ENCODE measurements at places on chromosomes 11 and 22.

GRCh38 chr11:65386307-65387140, at the start of gene FRMD8:
TSS of gene FRMD8 (plus strand) at chr11:65386637. CDS start at chr11:65387037, 400 bp downstream.
- peak within 1 kb of the TSS; percentile 83 for H3K4me3 ChIP-seq
- peaks cover 25% of the 10 kb centered on the region for H3K4me1 ChIP-seq
- H3K27ac ChIP-seq = peak within 1 kb of the TSS; percentile 64
- no peaks in the 10 kb centered on the region for H3K27me3 ChIP-seq

- no peak overlapping the region for H3K4me3 ChIP-seq
- no peak for DNase-seq
- H3K27me3 ChIP-seq = peaks cover 19% of the 10 kb centered on the region
- peaks cover 2% of the 10 kb centered on the region for H3K4me1 ChIP-seq
- no peak overlapping the region for H3K27ac ChIP-seq
- peaks cover 3% of the 10 kb centered on the region for H3K36me3 ChIP-seq
Observed at GRCh38 chr11:67700141-67700540, 25.7 kb upstream of the ALDH3B2 start.

- no peaks in the 10 kb centered on the region for H3K4me1 ChIP-seq
- no peaks in the 10 kb centered on the region for H3K36me3 ChIP-seq
- no peak overlapping the region for H3K4me3 ChIP-seq
- no peak overlapping the region for H3K27ac ChIP-seq
- peaks cover 4% of the 10 kb centered on the region for H3K27me3 ChIP-seq
Observed at GRCh38 chr11:71330349-71330748, 78.0 kb upstream of the SHANK2 start.

- no peaks in the 10 kb centered on the region for H3K4me1 ChIP-seq
- no peaks in the 10 kb centered on the region for H3K27me3 ChIP-seq
- no peaks in the 10 kb centered on the region for H3K36me3 ChIP-seq
Observed at GRCh38 chr11:43053638-43054412, 258.0 kb upstream of the API5 start.

DNA sequence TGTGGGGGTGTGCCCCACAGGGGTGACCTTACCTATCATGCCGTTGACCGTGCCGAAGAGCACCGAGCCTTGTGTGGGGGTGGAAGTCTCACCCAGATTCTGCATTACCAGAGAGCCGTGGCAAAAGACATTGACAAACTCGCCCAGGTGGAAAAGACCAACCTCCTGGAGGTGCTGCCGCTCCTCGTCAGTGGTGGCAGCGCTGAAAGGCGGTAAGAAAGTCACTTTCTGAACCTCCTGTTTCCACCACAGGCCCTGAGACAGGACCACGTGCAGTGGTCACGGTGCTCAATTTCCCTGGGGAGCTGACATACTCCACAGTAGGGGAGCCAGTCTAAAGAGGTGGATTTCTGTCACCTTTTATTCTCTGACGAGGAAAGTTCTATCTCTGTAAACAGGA, 7.4 kb upstream of the VWCE start:
- peaks cover 27% of the 10 kb centered on the region for H3K36me3 ChIP-seq
- H3K27me3 ChIP-seq = no peaks in the 10 kb centered on the region
- no peak overlapping the region for H3K4me3 ChIP-seq
- H3K27ac ChIP-seq = no peak overlapping the region
- DNase-seq = no peak

- no peaks in the 10 kb centered on the region for H3K4me1 ChIP-seq
- no peak for DNase-seq
- no peak overlapping the region for H3K27ac ChIP-seq
- H3K4me3 ChIP-seq = no peak overlapping the region
- peaks cover 4% of the 10 kb centered on the region for H3K27me3 ChIP-seq
- no peaks in the 10 kb centered on the region for H3K36me3 ChIP-seq
Observed at GRCh38 chr11:110973401-110973980, 261.3 kb upstream of the ARHGAP20 start.

- peak overlapping the region; percentile 22 for H3K27ac ChIP-seq
- DNase-seq = no peak
- peaks cover 11% of the 10 kb centered on the region for H3K4me1 ChIP-seq
- no peaks in the 10 kb centered on the region for H3K27me3 ChIP-seq
- peaks cover 10% of the 10 kb centered on the region for H3K36me3 ChIP-seq
- peak overlapping the region; percentile 55 for H3K4me3 ChIP-seq
Observed at GRCh38 chr11:83069441-83070043, 2.2 kb downstream of the RAB30 start.

DNA sequence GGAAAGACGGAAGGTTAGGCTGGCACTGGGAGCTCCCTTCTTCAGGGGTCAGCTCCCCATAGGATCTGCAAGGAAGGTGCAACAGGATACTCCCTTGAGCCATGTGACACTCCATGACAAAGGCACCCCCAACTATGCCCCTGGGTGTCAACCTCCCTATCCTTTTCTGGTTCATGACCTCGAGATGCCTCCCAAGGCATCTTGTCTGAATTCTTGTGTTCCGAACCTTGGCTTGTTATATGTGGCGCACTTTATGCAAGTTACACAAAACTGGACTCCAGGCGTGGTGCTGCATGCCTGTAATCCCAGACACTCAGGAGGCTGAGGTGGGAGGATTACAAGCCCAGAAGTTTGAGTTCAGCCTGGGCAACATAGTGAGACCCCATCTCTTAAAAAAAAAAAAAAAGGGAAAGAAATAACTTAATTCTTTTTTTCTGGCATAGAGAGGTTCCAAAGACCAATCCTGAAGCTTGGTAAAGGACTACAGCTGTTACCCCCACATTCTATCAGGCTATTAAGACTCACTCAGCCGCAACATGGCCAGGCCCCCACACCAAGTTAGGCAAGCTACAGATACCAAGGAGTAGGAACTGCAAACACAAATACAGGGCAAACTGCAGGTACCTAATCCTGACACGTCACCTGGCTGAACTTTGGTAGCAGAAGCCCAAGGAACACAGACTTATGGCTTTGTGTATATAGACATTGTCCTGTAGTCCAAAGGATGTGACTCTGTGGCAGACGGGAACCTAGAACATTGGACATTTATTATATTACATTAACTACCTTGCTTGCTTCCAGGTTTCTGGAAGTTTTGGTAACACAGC, 1.4 kb downstream of the C11orf24 start:
- H3K27ac ChIP-seq = peak overlapping the region; percentile 98
- peaks cover 19% of the 10 kb centered on the region for H3K4me1 ChIP-seq
- no peaks in the 10 kb centered on the region for H3K27me3 ChIP-seq
- peak overlapping the region; percentile 95 for H3K4me3 ChIP-seq
- DNase-seq = no peak
- no peaks in the 10 kb centered on the region for H3K36me3 ChIP-seq

DNA sequence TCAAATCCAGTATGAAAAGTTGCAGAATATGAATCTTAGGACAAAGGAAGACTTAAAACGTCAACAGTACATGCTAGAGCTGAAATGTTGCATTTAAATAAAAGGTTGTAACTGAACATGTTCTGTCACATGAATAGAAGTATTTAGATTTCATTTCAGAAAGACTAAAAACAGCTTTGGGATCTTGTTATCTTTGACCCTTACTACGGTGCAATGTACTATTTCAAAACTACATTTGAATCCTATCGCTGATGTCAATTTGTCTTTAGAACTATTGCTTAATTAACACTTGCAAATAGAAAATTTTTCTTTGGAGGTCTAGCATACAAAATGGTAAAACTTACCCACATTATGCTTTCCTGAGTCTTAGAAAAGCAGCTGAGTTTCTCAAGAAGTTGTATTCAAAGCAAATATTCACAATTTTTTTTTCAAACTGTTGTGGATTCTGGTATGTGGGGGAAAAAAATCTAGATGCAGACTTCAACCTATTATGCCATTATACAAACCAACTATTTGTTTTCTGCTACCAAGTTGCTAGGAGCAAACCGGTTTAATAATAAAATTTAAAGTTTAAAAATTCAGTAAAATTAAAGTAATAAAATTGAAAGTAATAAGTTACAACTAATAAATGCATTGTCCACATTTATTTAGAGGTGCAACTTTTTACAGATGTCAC, 25.4 kb downstream of the CSTF3 start:
- DNase-seq = no peak
- H3K4me1 ChIP-seq = no peaks in the 10 kb centered on the region
- H3K4me3 ChIP-seq = no peak overlapping the region
- no peak overlapping the region for H3K27ac ChIP-seq
- H3K36me3 ChIP-seq = peaks cover 5% of the 10 kb centered on the region

DNA sequence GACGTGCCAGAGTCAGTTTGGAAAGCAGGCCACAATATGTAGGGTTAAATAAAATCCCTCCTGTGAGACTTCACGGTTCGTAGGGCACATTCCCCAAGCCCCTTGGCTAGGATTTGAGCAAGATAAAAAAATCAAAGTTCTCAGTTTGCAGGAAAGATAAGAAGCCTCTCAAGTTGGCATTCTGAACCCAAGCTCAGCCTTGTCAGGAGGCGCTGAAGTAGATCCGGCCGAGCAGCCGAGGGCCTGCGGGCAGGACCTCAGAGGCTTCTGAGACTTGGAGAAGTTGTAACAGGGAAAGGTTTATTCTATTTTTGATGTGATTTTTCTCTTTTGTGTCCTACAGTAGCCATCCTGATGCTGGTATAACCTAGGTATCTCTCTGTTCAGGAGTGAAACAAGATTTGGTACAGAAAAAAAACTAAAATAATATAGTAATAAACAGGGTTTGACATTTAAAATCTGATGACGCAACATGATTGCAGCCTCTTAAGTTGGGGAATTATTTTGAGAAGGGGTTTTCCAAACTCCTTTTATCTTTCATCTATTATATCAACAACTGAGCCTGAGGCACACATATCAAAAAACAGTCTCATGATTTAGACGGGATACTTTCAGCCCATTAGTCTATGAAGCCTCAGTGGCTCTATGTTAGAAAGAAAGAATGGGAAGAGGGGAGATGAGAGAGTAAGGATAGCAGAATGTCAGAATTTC, 10.1 kb downstream of the PATE2 start:
- H3K27me3 ChIP-seq = peaks cover 21% of the 10 kb centered on the region
- DNase-seq = no peak
- peaks cover 8% of the 10 kb centered on the region for H3K4me1 ChIP-seq
- H3K4me3 ChIP-seq = no peak overlapping the region
- no peaks in the 10 kb centered on the region for H3K36me3 ChIP-seq

DNA sequence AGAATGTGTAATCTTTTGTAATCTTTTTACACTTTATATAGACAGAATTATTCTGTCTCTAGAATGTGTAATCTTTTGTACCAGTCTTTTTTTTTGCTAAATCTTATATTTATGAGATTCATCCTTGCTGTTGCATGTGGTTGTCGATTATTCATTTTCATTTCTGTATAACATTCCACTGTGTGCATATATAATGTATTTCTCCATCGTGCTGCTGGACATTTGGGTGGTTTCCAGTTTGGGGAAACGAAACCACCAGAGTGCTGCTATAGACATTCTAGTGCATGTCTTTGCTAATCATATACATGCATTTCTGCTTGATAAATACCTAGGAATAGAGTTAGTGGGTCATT, 146.5 kb downstream of the GRIK4 start:
- no peak overlapping the region for H3K27ac ChIP-seq
- no peaks in the 10 kb centered on the region for H3K4me1 ChIP-seq
- no peak overlapping the region for H3K4me3 ChIP-seq

- DNase-seq = no peak
- no peaks in the 10 kb centered on the region for H3K36me3 ChIP-seq
- H3K4me3 ChIP-seq = no peak overlapping the region
- no peaks in the 10 kb centered on the region for H3K27me3 ChIP-seq
- no peak overlapping the region for H3K27ac ChIP-seq
Observed at GRCh38 chr11:110530900-110531741, 101.4 kb downstream of the FDX1 start.

- H3K27ac ChIP-seq = no peak overlapping the region
- no peak overlapping the region for H3K4me3 ChIP-seq
- no peak for DNase-seq
Observed at GRCh38 chr11:69744435-69744834, 30.7 kb downstream of the FGF4 start.

GRCh38 chr11:114270531-114271270, 25.5 kb upstream of the NNMT start:
- H3K27me3 ChIP-seq = peaks cover 24% of the 10 kb centered on the region
- DNase-seq = no peak
- no peak overlapping the region for H3K27ac ChIP-seq
- H3K36me3 ChIP-seq = no peaks in the 10 kb centered on the region
- no peak overlapping the region for H3K4me3 ChIP-seq

- peaks cover 12% of the 10 kb centered on the region for H3K27me3 ChIP-seq
- H3K4me3 ChIP-seq = no peak overlapping the region
- no peaks in the 10 kb centered on the region for H3K36me3 ChIP-seq
Observed at GRCh38 chr22:22810471-22810870, 77.1 kb upstream of the IGLL5 start.

DNA sequence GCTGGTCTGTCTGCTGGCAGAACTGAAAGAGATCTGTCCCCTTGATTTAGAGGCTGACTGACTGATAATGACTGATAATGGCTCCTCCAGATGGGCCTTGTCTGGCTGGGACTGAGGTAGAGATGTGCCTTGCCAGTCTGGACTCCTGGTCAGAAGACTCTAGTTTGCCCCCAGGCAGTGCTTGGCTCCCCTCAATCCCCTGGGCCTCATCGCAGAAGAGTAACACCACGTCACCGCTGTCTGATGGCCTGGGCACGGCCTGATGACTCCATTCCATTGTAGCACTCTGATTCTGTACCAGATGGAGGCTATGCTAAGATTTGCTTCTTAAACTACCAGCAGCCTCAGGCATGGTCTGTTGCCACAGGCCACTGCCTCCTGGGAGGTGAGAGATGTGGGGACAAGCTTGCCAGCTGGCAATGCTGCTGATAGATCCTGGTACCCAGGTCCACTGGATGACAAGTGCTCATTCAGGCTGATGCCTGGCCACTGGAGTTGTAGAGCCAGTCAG, 19.1 kb downstream of the CYB5R2 start:
- no peaks in the 10 kb centered on the region for H3K27me3 ChIP-seq
- H3K4me3 ChIP-seq = no peak overlapping the region
- no peak overlapping the region for H3K27ac ChIP-seq
- DNase-seq = no peak

Data from progenitor cell of endocrine pancreas (in vitro differentiated cells).